ENCODE measurements at places on chromosomes 2 and 18.
A peak's percentile ranks its signal among the peaks of the same experiment; 100 is the strongest.

- DNase-seq: no peak
Observed at GRCh38 chr2:50388324-50388723, 643.6 kb downstream of the NRXN1 start.

GRCh38 chr2:170925923-170926322 lies 3.1 kb upstream of the GORASP2 start:
- DNase-seq: no peak

DNA sequence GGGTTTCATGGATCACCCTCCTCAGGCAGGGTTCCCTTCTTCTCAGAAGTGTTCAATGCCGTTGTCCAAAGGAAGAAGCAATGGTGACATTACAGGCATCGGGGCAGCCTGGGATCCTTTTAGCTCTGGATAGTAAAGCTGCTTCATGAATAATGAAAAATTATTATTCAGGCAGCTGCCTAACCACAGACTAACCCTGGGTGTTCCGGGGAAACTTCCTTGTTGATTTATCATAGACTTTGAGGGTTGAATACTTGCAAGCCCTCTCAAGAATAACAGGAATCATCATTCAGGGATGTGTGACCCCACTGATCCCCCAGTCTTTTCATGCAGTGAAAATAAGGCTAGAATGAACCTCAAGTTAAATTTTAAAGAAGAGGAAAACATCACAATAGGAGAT lies 419.4 kb downstream of the MEIS1 start:
- DNase-seq: peak; percentile 62

DNA sequence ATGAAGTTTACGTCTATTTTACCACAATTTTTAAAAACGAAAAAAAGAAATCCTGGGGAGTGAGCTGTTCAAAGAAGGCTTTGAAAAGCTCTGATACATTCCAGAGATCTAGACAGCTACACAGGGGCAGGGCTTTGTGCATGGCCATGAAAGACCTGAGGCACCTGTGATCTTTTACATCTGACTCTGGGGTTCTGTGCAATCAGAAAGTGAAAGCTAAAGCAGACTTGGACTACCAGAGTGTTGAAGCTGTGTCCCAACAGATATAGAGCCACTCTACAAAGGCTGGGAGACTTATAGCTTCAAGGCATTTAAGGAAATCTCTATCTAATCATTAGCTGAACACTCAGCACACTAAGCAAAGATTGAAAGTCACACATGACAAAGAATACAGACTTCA lies 34.1 kb downstream of the PARD6G start:
- DNase-seq: no peak

DNA sequence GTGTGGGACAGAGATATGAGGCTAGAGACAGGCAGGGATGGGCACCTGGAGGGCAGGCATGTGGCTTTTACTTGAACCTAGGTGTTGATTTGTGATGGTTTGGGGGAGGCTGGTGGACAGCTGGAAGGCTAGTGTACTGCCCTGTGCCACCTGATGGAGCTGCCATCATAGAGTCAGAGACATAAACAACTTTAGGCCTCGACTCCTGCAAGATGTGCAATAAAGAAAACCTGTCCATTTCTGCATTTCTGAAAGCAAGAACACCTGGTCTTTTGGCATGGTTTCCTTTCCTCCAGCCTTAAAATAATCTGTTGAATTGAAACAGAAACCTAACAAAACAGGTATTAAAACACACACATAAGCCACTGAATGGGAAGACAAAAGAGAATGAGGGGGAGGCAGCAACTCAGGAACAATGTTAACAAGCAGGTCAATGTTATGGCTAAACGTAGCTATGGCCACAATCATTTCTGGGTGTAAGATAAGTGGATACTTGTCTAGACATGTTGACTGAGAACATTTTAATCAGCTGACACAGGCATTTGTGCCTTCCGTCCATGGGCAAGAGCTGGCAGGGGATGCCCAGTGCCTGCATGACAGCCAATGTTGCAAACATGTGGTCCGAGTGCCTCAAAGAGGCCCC lies 87.8 kb downstream of the KCTD1 start:
- peak; percentile 9 for DNase-seq

DNA sequence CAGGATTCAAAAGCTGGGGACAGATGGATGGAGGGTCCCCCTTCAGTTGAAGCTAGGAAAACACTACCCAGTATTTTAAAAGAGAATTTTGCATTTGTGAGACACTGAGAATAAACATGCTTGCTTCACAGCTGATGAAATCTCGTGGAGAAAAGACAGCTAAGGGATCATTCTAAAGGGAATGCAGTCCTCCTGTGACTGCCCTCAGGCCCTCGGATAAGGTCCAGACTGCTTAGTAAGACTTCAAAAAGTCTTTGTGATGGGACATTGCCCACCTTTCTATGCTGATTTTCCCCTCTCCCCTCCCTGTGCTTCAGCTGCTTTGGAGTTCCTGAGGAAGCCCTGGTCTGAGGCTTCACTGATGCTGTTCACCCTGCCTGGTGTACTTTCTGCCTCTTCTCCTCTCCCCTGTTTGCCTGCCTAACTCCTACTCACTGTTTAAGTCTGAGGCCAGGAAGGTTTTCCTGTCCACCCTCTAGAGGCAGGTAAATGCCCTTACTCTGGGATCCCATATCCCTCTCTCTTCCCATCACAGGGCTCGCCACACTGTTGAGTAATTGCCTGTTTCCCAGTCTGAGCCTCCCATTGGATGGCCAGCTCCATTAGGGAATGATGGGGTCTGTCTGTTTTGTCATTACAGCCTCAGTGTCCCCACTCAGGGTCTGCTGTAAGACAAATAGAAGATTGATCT lies 26.6 kb downstream of the POLE4 start:
- DNase-seq: no peak

GRCh38 chr2:240170883-240171282 lies 30.4 kb upstream of the OTOS start:
- no peak for DNase-seq

DNA sequence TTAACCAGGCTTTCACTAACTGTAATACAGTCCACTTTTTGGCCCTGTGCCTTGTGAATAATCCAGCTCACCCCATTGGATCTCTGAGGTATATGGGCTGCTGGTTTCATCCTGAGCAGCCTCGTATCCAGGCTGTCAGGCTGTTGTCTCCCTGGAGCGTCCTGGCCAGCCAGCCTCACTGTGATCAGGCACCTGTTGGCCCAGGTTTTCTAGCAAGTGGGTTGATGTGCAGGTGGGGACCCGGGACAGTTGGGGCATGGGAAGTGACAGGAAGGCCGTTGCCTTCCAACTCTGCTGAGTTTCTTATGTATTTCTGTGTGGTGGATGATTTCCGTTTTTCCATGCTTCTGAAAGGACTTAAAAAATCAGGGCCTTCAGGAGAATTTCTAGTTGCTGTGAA lies 132.4 kb downstream of the ACOXL start:
- DNase-seq: no peak

GRCh38 chr18:55336438-55337100 lies 251.4 kb downstream of the TCF4 start:
- no peak for DNase-seq

- DNase-seq: peak; percentile 74
Observed at GRCh38 chr2:64036034-64036705, 16.9 kb upstream of the VPS54 start.

DNA sequence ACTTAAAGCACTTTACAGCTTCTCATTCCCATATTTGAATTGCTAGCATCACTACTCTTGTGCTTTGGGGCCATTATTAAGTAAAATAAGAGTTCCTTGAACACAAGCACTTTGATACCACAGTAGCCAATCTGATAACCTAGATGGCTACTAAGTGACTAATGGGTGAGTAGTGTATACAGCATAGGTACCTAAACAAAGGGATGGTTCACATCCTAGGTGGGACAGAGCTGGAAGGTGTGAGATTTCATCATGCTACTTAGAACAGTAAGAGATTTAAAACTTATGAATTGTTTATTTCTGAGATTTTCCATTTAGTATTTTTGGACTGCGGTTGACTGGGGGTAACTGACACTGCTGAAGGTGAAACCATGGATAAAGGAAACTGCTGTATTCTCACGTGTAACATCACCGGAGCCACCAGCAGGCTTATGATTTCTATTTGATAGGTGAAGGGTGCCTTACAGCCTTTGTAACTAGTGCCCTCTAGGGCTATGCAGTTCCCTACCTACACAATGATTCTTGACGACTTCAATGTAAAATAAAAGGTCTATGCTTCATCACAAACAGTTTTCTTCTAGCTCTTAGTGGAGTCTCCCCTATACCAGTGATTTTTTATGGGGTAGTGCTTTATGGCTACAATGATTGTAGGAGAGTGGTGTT lies 22.1 kb upstream of the CRIM1 start:
- no peak for DNase-seq

GRCh38 chr18:24491927-24492834 lies 31.7 kb downstream of the HRH4 start:
- DNase-seq: no peak

DNA sequence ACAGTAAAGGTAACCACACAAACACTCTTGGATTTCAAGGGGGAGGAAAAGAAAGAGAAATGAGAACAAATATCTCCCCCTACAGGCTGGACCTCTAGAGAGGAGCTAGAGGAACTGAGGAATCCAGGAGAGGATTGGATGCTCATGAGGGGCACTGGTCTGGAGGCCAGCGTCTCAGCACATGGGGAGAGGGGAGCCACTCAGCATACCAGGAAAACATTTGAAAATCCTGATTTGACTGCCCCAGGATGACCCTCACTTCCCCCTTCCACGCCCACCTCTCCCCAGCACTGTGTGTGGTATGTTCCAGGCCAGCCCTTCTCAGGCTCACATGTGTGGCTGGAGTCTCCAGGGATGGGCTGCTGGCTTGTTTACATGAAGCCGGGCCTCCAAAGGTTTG lies 396.8 kb upstream of the ID2 start:
- DNase-seq: peak; percentile 23

DNA sequence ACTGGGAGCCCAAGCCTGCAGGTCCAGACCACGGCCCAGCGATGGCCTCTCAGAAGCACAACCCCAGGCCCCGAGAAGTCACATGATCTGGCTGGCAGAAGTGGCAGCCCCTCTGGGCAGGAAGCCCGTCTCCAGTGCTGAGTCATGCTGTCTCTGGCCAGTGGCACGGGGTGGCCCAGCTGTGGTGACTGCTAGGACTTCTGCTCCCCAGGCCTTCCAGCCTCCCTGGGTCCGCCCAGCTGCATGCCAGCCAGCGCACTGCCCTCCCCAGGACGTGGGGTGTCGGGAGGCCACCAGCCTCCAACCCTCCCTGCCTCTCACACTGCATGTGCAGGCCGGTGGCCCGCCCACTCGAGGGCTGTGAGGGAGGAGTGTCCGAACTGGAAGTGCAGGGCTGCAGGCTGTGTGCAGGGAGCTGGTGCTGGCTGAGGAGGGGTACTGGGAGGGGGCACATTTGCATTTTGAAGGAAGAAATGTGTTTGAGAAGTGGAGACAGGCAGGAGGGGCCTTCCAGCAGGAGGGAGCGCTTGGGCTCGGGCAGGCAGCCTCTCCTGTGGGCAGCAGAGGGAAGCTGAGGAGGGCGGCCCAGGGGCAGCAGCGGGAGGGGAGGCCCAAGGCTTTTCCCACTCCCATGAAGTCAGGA lies 17.0 kb upstream of the HPCAL1 start:
- DNase-seq: peak; percentile 79

- no peak for DNase-seq
Observed at GRCh38 chr2:47227532-47228279, 72.6 kb upstream of the STPG4 start.

GRCh38 chr2:119196301-119197125 lies 27.1 kb upstream of the STEAP3 start:
- peak; percentile 70 for DNase-seq

DNA sequence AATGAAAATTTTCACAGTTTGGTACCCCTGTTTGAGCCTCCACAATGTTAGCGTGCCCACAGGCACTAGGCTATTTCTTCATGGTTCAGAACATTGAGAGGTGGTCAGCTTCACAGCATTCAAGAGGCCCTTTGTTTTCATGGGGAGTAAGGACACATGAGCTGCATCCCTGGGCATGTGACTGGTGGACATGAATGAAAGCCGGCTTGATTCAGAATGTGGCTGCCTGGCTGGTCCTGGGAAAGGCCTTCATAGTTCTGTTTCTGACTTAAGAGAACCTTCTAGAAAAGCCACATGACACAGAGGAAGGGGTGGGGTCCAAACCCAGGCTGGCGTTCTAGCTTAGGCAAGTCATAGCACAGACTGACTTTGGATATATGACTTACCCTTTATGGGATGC lies 420.6 kb downstream of the CMPK2 start:
- DNase-seq: no peak

DNA sequence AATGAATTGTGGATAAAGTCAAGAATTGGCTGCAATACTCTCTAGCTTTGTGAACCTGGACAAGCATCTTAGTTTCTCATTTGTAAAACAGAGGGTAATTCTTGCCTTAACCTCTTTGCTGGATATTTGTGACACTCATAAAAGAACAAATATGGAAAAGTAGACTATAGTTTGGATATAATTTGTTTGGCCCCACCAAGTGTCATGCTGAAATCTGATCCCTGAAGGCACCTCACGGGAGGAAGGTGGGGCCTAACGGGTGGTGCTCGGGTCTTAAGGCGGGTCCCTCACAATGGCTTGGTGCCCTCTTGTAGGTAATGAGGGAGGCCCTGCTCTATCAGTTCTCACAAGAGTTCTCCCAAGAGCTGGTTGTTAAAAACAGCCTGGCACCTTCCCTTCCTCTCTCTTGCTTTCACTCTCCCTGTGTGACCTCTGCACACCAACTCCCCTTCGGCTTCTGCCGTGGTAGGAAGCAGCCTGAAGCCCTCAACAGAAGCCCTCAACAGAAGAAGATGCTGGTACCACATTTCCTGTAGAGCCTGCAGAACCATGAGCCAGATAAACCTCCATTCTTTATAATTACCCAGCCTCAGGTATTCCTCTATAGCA lies 37.4 kb downstream of the ARL4C start:
- no peak for DNase-seq

DNA sequence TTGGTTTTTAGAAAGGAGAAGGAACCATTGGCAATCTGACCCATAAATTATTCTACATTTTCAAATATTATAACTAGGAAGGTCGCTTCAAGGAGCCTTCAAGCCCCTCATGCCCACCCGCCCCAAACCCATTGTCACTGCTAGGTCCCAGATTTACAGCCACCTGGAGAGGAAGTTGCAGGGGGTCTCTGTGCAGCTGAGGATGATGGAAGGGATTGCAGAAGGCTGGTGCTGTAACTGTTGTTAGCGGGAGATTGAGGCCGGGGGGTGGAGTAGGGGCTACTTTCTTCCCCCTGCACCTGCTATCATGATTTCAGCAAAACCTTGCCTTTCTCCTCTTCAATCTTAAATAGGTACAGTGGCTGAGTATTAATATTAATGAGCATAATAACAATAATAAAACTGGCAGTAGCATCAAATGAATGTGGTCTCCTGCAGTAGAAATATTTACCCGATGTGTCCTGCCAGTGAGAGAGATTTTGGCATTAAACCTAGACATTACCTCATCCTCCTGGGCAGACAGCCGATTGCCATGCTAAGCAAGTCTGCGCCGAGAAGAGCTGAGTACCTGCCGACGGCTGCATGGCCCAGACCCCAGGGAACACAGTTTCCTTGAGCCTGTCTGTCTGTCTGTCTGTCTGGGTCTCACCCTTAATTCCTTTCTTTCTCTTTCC lies 225.4 kb downstream of the FAM210A start:
- peak; percentile 30 for DNase-seq

GRCh38 chr2:24176326-24176725 lies 1.5 kb downstream of the FAM228A start:
- no peak for DNase-seq

- no peak for DNase-seq
Observed at GRCh38 chr2:173524256-173524955, 169.7 kb downstream of the CDCA7 start.

All from EH (cell line).